ENCODE measurements at places on chromosomes 2 and 18.

GRCh38 chr18:73843455-73843854 lies 304.2 kb downstream of the FBXO15 start:
- DNase-seq = no peak

- no peak for DNase-seq
These were observed 31.1 kb upstream of the GPC1 start for GRCh38 chr2:240404174-240404852.

DNA sequence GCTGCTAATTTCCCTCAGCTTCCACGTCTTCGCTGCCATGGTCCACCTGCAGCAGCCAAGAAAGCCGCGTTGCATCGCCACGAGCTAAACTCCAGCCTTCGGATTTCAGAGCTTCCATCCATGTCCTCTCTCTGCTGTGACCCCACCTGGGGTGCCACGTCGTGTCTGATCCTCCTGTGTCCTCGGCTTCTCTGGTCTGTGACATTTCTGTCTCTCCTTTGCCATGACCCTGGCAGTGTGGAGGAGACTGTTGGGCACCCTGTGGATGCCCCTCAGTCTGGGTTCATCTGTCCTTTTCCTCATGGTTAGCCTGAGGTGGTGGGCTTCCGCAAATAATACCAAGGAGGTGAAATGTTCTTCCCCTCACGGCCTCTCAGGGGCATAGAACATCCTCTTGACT lies 106.8 kb downstream of the RTP5 start:
- no peak for DNase-seq

- no peak for DNase-seq
These were observed 12.4 kb downstream of the KLHL14 start for GRCh38 chr18:32760391-32760790.

- no peak for DNase-seq
These were observed 119.9 kb downstream of the HNMT start for GRCh38 chr2:138084206-138084605.

GRCh38 chr18:44325903-44326635 lies 354.6 kb upstream of the SETBP1 start:
- no peak for DNase-seq

DNA sequence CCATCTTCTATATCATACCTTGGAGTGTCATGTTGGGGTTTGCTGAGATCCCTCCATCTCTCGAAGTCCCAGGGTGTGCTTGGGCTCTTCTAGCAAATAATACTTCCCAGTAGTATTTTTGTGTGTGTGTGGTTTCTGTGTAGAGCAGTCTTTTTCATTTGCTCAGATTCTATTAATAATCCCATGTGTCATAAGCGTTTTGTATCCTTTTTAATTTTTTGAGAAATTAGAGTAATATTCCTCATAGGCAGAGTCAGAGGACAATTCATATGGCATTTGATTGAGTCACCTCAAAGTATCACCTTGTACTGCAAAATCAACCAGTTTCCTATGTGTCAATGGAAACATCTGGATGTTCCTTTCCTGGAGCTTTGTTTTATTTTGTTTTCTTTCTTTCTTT lies 37.4 kb upstream of the PPP1R1C start:
- DNase-seq = no peak

- DNase-seq = no peak
These were observed 54.8 kb downstream of the KCNS3 start for GRCh38 chr2:17933256-17933655.

DNA sequence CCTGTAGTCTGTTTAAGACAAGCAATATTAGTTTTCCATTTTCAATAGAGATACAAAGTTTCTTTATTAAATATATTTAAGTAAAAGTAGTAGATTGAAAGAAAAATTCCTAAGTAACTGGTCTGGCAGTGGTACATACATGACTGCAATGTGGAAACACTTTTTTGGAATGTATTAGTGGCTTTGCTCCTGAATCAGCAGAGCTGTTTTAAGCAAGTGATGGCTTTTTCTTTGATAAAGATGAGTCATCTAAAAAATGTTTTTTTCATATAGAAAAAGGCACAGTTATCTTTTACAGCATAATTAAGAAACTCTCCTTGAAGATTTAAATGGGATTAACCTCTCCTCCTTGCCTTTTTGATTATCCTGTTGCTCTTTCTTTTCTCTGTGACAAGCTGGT lies 34.9 kb downstream of the KDM3A start:
- DNase-seq = no peak

DNA sequence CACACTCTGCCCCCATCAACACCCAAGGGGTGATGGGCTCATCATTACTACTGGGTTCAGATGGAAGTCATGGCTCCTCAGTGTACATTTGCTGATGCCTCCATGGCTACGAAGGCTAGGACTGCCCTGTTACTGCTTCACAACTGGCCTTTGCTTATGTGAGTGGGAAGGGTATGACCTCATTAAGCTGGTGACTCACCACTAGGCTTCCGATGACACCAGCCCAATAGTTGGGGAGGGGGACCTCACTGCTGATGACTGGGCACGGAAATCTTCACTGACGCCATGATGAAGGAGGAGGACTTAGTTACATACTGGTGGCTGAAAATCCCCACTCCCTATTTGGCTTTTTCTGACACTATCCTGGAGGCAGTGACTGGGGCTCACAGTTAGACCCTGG lies 263.2 kb downstream of the CMPK2 start:
- no peak for DNase-seq

GRCh38 chr2:121527009-121527682 lies 3.5 kb upstream of the RNU4ATAC start:
- no peak for DNase-seq

- no peak for DNase-seq
These were observed 20.5 kb upstream of the RNF149 start for GRCh38 chr2:101329026-101329425.

DNA sequence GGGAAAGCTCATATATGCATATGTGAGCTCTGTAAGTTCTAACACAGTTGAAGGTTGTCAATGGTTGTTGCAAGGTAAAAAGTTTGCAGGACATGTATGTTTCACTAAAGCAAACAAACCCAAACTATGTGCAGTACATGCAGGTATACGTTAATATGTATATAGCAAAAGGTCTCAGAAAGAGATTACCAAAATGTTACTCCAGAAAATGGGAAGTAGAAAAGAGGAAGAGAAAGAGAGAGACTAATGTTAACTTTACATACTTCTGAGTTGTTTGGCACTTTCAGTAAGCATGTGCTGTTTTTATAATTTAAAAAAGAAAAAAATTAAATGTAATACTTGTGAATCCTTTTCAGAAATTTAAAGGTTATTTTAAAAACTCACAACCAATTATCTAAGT lies 32.8 kb upstream of the PEX13 start:
- no peak for DNase-seq

GRCh38 chr18:63301434-63301833 lies 18.1 kb downstream of the BCL2 start:
- DNase-seq = no peak

DNA sequence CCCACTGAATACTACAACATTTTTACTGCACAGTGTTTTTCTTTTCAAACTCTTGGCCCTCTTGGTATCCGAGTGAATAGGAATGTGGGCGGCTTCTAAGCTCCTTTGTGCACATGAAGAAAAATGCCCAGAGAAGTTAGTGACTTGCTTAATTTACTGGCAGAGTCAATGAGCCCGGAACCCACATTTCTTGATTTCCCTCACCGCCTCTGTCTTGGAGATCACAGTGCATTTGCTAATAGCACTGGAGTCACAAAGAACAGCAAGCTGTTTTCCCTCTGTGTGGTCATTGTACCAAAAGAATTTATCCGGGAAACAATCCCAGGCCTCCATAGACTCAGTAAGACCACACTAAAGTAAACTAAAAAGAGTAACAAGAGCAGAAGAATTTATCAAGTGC lies 18.9 kb downstream of the STON1 start:
- no peak for DNase-seq

GRCh38 chr2:50726186-50726585 lies 305.7 kb downstream of the NRXN1 start:
- no peak for DNase-seq

- no peak for DNase-seq
These were observed 70.9 kb upstream of the RAPGEF4 start for GRCh38 chr2:172664766-172665165.

GRCh38 chr2:28895189-28895893 lies 874 bp downstream of the WDR43 start:
- DNase-seq = peak; percentile 52

- DNase-seq = no peak
These were observed 48.1 kb downstream of the AQP12A start for GRCh38 chr2:240739797-240740196.

DNA sequence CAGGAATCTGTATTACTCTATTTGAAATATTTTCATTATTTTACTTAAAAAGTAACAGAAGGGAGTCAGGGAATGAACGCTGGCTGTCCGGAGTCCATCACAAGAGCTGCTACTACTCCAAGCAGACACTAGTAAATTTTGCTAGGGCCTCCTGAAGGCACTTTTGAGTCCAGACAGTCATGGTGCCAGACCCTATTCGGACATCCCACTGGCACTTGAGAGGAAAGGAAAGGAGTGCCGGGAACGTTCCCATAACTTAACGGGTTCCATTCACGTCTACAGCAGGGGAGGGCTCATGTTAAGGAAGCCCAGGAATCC lies 563 bp upstream of the GMCL1 start:
- DNase-seq = no peak

- DNase-seq = no peak
These were observed 37.6 kb downstream of the CCBE1 start for GRCh38 chr18:59659508-59660170.

DNA sequence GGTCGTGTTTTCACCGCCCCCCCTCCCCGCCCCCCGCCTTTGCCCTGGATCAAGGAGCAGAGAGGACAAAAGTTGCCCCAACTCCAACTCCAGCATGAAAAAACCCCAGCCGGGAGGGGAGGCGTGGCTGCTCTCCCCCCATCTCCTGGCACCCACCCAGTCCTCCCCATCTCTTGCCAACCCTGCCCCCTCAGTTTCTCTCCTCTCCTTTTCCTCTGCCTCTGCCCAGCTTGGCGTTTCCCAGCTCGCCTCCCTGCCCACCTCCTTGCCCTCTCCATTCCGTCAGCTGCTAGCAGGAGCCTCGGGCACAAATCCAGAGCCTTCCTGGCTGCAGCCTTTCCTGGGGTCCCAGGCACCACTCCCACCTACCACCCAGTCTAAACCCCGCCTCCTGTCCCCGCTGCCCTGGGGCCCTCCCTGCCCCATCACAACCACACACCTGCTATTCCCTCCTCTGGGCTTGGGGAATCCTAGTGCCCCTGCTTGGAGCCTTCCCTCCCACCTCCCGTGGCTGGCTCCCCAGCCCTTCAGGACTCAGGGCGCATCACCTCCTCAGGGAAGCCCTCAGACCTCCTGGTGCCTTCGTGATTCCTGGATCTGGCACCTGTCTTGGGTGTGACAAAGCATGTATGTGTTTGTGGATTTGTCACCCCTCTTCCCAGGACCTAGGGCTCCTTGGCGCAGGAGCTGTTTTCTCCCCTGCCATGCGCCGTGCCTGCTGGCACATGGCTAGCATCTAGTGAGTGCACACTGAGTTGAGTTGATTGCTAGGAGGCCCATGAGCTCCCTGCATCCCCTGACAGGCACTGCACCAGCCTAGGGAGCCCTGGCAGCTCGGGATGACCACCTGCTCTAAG lies 209.1 kb downstream of the TFCP2L1 start:
- DNase-seq = no peak

DNA sequence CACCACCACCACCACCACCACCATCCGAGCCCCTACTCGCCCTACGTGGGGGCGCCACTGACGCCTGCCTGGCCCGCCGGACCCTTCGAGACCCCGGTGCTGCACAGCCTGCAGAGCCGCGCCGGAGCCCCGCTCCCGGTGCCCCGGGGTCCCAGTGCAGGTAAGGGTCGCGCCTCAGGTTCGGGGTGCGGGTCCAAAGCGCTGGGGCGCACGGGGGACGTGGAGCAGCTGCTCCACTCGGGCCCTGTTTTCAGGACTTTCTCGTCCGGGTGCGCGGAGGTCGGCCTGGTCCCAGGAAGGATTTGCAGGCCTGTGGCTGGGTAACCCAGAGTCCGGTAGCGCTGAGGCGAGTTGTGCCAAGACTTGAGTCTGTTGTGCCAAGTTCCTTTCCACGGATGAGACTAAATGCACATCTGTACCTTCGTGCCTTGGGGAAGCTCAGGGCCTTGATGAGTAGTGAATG lies 2.8 kb downstream of the GATA6 start:
- no peak for DNase-seq

GRCh38 chr2:173957517-173957916 lies 7.7 kb downstream of the SP3 start:
- DNase-seq = no peak

GRCh38 chr2:12207491-12207890 lies 461.1 kb downstream of the LPIN1 start:
- no peak for DNase-seq

- no peak for DNase-seq
These were observed 14.8 kb upstream of the NOTO start for GRCh38 chr2:73187549-73187948.

GRCh38 chr2:19540739-19541525 lies 182.5 kb upstream of the OSR1 start:
- DNase-seq = peak; percentile 87

DNA sequence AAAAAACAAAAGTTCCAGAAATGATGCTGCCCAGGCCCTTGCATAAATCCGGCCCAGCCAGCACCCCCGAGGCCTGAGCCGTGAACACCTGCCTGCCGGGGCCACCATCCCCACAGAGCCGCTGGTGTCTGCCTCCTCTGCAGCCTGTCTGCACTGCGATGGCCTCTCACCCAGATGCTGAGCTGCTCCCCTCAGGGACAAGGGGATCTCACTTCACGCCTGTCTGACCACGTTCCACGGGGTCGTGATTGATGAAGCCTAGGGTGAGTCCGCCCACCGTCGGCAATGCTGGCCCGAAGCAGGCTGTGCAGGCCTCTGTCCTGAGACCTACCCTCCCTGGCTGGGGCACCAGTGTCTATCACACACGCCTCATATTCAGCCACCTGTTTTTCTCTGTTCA lies 444.2 kb downstream of the EIPR1 start:
- DNase-seq = no peak

GRCh38 chr2:213317929-213318328 lies 33.7 kb downstream of the SPAG16 start:
- no peak for DNase-seq

DNA sequence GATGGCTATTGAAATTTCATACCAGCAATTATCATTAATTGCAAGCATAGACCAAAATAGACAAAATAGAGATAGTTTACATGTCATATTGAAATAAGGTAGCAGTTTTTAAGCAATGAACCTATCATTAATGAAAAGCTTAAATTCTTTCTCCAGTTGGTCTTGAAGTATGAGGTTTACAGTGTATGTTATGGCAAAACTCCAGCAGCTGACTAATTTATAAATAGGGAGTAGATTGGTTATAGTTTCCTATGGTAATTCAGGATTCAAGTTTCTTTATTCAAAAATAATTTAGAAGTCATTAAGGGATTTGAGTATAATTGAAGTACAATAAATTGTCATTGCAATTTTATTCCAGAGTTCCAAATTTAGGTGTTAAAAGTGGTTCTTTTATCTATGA lies 69.6 kb upstream of the COL5A2 start:
- DNase-seq = no peak
